ENCODE measurements at places on chromosomes 6 and 20.

GRCh38 chr20:57922083-57922482 is 212.3 kb upstream of the PMEPA1 start:
- no peak for DNase-seq

DNA sequence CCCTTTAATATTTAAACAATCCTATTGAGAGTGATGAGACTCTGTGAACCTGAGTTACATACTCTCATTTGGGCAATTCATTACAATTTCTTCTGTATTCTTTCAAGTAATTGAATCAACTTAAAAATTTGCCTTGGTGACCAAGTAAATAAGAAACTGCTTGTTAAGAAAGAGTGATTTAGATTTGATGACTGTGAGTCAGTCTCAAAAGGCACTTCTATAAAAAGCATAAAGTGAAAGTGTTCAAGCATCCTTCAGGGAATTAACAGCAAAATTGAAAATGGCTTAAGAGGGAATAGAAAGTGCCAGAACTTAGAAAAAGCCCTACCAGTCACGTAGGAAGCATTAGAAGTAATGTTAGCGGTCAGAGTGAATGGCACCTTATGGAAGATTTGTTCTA is 654.7 kb downstream of the EPM2A start:
- no peak for DNase-seq

GRCh38 chr20:59163631-59164530 is at the start of gene ZNF831:
TSS of gene ZNF831 (plus strand) at chr20:59163821. CDS start at chr20:59191020, 27,199 bp downstream.
- DNase-seq = no peak

GRCh38 chr6:45710304-45710821 is 305.3 kb downstream of the CLIC5 start:
- no peak for DNase-seq

GRCh38 chr6:29938746-29939508 is 3.4 kb upstream of the HLA-A start:
- DNase-seq = no peak

All from DMS 273 treated with DMSO at 0.1 percent for 48 hours (cell line).